Left ventricle myocardium inferior (tissue), 1 donor: ENCODE measurements at places on chromosomes 6 and 20.

GRCh38 chr6:56911847-56912246 lies 43.1 kb upstream of the BEND6 start:
- no peak for DNase-seq

DNA sequence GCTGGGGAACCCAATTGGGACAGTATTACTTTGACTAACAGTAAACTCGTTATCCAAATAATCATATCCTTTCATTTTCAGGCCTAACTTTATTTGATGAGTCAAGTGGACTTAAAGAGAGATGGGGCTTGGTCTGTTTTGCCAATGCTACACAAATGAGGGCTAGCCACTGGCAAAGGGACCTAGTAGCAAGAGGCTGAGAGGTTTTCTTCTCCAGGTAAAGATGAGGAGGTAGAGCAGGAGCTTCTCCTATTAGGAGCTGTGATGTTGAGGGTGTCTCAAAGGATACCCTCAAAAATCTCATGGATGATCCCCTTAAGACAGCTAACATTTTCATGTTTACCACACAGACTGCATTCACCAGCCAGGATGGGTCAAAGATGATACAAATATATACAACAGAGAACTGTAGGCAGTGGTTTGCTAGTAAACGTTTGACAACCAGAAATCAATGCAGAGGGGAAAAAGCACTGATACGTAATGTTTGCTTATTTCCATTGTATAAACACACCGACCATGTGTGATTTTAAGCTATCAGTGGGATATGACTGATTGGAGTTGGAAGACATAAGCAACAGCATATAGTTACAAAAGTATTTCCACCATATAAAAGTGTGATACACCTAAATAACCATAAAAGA lies 153.3 kb downstream of the IBTK start:
- DNase-seq: no peak

DNA sequence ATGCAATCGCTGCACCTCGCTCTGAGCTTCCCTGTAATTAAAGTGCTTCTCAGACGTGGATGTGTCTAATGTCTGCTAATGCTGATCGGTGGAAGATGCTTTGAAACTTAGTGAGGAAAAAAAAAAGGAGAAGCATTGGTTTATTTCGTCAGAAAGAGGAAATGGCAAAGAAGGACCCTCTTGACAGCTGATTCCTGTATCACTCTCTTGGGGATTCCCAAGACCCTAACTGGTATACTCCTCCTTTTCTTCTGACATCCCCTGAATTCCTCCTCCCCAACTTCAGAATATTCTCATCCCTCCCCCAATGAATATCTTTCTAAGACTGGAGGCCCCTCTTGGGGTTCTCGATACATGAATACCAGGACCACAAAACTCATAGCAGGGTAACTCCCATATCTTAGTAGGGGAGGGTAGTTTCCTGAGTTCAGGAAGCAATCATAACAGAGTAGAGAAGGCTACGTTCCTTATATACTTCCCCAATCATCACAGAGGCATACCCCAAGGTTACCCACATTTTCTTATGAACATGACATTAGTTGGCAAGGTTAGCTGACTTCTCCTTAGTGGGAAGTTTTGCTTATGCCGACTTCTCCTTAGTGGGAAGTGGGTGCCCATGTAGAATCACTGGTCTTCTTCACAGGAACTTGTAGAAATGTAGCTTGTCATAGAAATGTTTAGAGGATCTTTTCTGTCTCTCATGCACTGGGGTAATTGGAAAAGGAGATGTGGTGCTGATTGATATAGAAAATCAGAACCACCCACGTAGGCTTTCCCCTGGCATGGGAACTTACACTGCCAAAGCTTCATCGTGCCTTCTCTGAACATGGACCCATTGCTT lies 63.8 kb upstream of the ATXN1 start:
- DNase-seq: no peak

DNA sequence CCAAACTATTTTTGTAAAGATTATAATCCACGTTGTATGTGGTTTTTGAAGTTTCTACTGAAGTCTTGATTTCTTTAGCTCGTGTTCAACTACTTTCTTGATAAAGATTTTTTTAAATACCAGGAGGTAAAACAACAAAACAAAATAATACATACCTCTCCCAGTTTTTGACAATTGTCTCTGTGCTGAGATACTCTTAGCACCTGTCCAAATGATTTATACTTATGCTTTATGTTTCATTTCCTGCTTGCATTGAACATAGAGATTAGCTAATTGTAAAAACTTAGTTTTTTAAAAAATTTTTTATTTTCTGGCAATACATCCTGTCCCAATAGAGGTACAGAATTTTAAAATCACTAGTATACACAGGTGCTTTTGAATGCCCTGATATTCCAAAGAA lies 506.9 kb upstream of the ADGRB3 start:
- no peak for DNase-seq

DNA sequence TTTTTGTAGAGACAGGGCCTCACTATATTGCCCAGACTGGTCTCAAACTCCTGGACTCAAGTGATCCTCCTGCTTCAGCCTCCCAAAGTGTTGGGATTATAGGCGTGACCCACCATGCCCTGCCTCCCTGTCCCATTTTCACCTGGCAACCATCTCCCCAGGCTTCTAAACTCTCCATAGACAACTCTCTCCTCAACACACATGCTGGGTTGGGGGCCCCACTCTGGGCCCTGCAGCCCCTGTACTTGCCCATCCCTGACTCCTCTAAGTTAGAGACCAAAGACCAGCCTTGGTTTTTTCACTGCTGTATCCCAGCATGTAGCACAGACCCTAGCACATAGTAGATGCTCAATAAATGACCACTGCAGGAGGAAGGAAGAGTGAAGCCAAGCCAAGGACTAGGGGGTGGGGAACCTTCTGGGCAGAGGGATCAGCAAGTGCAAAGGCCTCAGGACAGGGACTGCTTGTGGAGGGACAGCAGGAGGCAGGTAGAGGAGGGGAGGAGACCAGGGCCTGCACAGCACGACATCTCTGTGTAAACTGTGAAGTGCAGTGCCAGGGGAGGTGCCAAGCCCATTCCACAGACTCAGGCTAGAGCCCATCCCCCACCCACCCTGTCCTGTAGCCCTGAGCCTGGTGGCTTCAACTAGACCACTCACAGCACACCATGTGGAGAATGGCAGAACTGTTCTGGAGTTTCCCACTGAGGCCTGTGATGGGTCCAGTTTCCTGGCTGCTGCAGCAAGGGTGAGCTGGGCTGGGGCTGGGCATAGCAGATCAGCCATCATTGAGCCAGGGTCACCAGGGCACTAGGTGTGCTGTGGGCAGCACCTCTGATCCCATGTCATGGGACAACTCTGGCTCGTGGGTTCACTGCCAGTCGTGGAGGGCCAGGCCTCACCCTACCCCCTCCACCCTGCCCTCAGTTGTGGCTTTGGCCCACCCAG lies 3.4 kb upstream of the SRC start:
- no peak for DNase-seq

DNA sequence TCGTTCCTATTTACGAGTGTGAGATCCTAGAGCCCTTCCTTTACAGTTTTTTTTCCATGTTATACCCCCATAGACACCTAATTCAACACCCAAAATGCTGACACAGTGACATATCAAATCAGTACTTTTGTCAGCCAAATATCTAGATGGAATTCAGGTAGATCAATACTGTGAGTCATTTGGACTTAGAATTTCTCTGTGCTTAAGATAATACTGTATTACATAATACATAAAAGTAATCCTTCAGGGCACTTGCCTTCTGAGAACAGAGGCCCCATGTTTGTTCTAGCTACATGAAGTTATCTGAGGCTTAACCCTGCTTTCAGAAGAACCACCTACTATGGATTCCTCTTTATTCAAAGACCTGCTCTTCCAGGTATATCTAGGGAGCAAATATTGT lies 623.1 kb downstream of the PHF3 start:
- no peak for DNase-seq

DNA sequence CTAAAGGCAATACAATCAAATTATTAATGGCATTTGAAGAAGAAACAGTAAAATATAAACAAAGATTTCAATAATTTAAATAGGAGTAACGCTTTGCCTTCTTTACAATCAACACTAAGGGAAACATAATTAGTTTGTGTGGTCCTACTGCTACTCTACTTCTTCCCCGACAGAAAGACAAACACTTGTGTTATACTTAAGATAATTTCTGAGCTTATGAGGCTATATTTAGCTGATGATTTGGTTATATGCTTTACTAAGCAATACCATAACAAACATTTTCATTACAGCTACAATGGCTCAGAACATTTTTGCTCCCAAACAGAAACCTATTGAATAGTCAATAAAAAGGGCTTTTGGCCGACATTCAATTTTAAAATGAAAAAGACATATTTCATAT lies 1217.2 kb upstream of the GJE1 start:
- DNase-seq: no peak

DNA sequence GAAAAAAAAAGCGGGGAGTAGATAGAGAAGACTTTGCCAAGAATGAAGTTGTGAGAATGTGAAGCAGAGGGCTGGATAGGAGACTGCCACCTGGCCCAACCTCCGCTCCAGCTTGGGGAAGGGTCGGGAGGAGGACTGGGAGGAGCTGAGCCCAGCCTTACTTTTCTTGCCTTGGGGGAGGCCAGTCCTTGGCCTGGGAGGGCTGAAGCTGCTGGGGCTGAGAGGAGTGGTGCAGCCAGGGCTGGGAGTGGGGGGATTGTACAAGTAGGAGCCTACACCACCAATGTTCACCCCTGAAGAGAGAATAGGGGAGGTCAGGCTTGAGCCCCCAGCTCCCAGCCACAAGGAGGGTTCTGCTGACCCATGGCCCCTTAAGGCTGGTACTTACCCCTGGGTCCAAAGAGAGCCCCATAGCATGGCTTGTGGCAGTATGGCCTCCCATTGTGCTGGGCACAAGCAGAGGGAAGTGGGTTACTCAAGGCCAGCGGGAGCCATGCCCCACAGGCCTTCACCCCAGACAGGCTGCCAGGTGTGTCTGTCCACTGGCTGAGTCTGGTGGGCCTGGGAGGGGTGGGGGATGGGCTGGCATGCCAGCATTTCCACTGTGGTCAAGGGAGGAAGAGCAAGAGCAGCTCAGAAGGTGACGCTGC lies 1.1 kb downstream of the CRIP3 start:
- DNase-seq: no peak

- no peak for DNase-seq
These were observed 1.0 kb downstream of the IGF2R start for GRCh38 chr6:159969921-159970320.

GRCh38 chr6:64013011-64013410 lies 377.4 kb downstream of the PHF3 start:
- DNase-seq: no peak

- DNase-seq: no peak
These were observed 46.5 kb downstream of the STK4 start for GRCh38 chr20:45012682-45013302.

DNA sequence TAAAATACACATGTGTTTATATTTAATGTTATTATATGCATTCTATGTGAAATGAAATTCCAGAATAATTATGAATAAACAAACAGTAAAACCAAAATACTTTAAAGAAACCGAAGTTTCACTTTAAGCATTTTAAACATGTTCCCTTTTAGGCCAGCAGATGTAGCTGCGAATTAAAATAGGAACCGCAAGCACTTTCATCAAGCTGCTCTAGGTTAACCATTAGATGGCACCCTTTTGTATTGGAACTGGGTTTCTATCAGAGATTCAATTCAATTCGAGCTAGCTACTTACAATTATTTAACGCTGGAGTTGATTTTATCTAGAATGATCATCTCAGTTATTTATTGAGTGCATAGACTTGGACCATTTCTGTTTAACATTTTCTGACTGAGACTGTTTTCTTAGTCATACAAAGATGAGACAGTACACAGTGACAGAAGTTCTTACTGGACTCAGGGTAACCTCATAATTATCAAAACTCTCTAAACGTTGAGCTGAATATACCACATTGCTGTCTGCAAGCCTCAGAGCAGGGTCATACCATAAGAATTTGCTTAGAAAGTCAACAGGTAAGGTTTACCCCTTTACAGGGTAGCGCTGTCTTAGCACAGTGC lies 8.5 kb downstream of the TMEM242 start:
- DNase-seq: no peak

DNA sequence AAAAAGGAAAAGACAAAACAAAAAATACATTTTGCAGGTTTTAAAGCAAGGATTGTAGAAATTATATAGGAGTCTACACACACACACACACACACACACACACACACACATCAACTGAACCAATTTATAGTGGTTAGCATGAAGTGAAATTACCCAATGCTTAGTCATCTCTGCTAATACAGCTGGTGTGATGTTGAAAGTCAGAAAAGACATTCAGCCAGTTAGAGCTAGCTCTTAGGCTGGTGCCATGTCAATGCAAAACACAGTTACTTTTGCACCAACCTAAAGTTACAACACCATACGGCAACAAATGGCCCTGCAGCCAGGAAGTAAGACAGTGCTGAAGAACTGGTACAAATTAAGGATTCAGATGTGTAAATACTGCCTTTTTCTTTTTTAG lies 15.2 kb downstream of the FAM210B start:
- no peak for DNase-seq

DNA sequence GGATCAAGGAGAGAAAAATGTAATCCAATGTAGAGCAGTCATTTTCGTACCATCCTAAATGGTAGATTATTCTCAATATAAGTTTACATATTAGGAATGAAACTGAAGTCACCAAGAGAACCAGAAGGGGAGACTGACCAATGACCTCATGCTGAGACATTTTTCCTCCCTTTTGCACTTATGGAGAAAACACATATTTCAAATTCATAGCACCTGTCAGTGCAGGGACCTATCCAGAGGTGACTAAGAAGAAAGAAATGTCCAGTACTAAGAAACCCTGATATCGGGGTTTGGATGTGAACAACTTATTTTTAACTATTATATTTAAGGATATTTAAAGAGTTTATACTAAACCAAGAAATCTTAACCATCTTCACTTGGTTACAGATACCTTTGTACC lies 16.6 kb upstream of the LYRM2 start:
- no peak for DNase-seq

DNA sequence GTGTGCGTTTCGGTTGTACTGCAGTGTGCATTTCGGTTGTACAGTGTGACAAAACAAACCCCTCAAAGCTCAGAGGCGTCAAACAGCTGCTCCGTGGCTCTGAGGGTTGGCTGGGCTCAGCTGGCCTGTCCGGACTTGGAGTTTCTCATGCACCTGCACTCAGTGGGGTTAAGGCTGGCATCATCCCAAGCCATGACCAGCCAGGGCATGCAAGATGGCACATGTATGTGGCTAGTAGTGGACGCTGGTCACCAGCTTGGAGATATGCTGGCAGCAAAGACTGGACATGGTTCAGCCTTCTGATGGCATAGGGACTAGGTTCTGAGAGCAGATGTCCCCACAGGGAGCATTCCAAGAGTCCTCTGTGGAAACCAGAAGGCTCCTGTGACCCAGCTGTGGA lies 187.2 kb downstream of the CDH4 start:
- DNase-seq: no peak

DNA sequence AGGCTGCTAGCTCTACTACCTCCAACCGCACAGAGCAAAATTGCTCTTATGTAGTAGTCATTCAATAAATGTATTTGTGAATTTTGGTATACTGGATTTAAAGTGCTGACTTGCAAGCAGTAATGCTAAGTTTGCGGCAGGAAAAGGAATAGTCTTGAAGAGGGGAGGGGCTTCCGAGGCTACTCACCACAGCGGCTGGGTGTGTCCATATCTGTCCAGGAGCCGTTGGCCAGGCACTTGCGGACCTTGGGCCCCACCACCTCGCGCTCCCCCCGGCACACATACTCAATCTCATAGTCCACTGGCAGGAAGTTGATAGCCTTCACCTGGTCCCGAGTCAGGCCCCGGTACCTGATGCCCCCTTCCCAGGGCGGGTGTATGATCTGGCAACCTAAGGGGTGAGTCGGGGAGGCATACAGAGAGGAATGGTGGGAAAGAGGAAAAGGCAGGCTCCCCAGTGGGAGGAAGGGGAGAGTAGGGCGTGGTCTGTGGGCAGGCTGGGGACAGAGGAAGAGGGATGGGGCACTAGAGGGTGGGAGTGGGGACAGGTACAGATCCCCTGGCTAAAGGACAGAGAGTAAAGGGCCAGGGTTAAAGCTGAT lies 1.7 kb downstream of the GABBR1 start:
- DNase-seq: no peak
